ENCODE measurements at places on chromosomes 11 and 22.

- DNase-seq = peak; percentile 57
These were observed 14.2 kb upstream of the MUC6 start for GRCh38 chr11:1050581-1051355.

DNA sequence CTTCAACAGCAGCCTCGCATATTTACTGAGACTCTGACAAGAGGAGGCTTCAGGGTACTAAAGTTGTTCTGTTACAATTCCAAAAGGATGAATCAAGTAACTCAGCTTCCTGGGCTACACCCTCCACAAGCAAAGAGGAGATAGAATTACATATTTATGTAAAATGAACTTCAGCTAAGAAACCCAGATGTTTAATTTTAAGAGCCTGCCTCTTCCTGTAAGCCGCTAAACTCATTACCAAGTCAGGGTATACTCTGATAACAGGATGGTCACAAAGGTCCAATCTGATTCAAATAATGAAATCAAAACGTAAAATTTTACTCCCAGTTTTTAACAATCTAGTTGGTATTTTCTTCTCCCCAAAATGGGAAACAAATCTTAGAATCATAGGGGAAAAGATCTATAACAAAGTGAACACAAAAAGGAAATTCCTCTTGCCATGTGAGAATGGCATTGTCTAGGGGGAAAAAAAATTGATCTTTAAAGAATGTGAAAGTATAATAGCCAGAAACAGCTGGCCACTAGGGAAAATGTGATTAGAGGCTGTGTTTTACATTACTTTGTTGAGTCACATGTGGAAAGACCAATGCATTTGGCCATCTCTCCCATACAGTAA lies 30.9 kb downstream of the CHEK2 start:
- no peak for DNase-seq

DNA sequence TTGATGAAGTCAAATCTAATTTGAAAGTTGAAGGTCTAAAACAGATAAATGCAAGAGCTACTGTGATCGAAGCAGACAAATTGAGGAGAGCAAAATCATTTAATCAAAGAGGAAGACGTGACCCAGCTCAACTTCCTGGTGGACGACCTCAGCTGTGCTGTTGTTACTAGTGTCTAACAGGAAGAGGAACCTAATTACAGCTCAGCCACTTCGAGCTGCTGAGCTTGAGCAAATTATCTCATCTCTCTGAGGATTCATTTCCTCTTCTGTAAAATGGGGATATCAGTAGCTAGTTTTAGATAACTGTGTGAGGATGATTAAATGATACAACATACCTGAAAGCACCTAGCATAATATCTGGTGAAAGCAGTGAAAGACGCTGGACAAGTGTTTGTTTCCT lies 48.6 kb upstream of the OLFML1 start:
- DNase-seq = no peak

DNA sequence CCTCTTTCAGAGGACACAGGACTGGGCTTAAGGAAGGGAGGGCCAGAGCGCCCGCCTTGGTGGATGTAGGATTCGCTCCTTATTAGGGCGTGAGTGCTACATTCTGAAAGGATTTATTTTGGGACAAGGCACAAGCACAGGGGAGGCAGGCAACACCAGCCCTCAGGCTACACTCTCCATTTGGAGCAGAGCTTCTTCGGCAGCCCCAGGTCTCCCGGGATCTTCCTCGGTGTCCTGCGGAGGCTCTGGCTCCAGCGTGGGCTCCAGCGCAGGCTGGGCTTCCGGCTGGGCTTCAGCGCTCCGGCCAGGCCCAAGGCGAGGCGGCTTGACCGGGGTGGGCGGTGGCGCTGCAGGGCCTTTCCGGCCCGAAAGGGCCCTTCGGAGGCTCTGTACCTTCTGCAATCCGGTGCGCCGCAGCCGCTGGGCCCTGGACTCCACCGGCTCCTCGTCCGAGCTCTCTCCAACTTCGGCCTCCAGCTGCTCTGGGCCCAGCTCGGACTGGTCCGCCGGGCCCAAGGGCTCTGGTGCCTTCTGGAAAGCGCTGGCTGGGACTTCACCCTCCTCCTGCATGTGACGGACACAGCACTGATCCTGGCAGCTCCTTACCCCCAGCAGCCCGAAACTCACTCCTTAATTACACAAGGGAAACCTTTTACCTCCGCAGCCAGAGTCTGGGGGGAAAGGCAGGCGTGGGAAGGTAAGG lies 1.1 kb downstream of the CAVIN3 start:
- DNase-seq = no peak

DNA sequence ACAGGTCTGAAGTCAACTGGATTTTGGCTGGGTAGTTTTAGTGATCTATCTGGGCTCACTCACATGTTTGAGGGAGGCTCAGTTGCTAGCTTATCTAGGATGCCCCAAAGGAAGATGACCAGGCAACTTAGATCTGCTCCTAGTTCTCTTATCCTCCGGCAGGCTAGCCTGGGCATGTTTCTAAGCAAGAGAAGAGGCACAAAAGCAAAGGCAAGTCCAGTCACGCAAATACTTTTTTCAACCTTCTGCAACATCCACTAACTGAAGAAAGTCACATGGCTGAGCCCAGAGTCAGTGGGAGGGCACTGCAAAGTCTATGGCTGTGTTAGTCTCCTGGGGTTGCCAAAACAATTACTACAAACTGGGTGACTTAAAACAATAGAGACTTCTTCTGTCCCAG lies 32.9 kb upstream of the FSHB start:
- no peak for DNase-seq

DNA sequence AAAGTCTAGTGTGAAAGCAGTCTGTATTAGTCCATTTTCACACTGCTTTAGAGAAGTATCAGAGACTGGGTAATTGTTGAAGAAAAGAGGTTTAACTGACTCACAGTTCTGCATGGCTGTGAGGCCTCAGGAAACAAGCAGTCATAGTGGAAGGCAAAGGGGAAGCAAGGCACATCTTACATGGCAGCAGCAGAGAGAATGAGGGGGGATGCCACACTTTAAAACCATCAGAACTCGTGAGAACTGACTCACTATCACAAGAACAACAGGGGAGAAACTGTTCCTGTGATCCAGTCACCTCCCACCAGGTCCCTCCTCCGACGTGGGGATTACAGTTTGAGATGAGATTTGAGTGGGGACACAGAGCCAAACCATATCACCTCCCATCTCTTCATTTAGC lies 13.8 kb upstream of the TUBA8 start:
- DNase-seq = peak; percentile 27

GRCh38 chr11:32510039-32510438 lies 73.6 kb upstream of the EIF3M start:
- no peak for DNase-seq

DNA sequence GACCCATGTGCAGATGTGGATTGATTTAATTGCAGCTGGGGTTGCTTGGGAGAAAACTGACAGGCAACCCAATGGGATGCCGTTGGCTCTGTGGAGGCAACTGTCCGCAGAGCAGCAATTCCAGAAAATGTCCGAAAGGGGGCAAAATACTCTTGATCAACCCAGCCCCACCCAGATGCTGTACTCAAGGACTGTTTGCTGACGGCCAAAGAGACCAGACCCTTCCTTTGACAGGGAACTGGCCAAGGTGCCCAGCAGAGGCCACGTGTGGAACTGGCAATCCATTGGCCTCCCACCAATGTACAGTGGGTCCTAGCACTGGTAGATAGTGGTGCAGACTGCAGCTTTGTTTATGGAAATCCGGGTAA lies 29.7 kb upstream of the KCNA4 start:
- no peak for DNase-seq

DNA sequence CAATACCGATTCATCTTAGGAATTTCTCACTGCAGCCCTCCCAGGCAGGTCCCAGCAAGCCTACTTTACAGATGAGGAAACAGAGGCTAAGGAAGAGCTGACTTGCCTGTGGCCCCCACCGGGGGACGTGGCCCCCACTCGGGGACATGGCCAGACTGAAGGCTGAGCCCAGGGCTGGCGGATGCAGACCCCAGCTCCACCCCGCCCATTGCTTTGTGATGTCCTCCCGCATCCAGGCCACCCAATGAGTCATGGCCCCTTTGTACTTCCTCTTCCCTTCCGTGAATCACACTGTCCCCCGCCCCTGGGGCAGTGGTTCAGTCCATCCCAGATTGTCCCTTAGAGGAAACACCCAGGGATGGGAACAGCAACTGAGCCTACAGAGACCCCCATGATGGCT lies 116.0 kb upstream of the ANO1 start:
- DNase-seq = no peak

DNA sequence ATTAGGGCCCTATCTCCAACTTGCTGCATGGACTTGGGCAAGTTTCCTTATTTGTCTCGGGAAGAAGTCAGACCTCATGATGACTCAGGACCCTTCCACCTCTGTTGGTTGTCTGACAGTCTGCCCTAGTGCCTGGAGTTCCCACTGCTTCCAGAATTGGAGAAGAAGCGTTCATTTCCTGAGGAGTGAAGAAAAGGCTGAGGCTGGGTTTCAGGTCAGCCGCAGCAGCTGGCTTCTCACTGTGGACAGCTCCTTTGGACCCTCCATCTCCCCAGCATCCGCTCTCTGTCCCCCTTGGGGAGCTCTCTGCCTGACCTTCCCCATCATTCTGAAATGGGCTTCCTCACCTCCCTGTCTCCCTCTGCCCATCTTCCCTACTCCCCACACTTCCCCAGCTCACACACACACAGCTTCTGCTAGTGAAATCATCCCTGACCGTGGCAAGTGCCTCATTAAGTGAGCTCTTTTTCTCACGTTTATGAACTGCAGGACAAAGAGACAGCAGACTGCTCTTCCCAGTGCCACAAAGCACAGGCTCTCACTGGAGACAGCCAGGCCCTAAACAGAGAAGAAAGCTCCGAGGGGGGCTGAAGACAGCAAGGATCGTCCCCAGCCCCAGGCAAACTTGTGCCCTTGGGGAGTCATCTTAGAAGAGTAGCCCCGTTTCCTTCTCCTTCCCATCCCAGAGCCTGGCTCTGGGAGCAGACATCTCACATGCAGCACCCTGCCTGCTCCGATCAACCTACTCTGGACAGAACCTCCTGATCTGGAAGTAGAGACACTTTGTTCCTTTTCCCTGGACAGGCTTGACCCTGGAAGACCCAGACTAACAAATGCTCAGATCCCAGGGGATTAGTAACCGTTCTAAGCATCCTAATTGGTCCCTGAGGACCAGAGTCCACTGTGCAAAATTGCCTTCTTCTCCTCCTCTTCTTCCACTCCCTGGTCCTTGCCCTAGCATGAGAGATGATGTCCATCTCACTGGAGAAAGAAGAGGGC lies 157.9 kb downstream of the FEZ1 start:
- DNase-seq = no peak

GRCh38 chr22:20458530-20459151 lies 21.0 kb upstream of the SCARF2 start:
- DNase-seq = no peak

- DNase-seq = no peak
These were observed 179.8 kb downstream of the NAV2 start for GRCh38 chr11:19892387-19892786.

GRCh38 chr11:2269601-2270321 lies 627 bp downstream of the ASCL2 start:
- DNase-seq = peak; percentile 32

DNA sequence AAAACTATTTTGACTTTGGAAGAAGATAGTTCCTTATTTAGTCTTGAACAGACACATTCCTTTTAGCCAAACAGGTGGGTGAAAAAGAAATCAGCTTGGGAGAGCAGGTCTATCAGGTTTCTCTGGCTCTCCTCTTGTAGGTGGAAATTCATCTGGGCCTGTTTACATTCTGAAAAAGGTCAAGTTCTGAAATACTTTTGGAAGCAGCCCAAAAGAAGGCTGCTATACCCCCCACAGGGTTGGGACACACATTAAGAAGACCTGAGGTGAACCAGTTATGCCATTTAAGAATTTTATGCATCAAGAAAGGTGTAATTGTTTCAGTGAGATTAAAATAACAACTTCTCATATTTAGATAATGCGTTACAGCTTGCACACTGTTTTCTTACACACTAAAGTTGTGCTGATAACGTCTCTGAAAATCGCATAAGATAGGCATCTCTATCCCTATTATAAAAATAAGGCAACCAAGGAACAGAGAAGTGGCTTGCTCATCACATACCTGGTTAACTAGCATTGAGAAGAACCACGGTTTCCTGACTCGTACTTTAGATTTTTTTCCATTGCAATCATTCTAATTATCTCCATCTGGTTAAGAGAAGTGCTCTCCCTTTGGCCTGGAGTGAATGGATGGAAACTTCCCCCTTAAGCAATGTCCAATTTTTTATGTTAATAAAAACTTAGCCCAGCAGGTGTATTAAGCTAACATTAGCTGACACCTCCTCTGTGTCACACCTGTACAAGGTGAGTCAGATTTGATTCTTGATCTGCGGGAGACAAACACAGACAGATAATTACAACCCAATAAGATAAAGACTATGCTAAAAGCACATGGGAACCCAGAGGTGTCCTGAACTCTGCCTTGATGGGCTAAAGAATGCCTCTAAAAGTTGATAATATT lies 60.5 kb upstream of the UCP3 start:
- no peak for DNase-seq

DNA sequence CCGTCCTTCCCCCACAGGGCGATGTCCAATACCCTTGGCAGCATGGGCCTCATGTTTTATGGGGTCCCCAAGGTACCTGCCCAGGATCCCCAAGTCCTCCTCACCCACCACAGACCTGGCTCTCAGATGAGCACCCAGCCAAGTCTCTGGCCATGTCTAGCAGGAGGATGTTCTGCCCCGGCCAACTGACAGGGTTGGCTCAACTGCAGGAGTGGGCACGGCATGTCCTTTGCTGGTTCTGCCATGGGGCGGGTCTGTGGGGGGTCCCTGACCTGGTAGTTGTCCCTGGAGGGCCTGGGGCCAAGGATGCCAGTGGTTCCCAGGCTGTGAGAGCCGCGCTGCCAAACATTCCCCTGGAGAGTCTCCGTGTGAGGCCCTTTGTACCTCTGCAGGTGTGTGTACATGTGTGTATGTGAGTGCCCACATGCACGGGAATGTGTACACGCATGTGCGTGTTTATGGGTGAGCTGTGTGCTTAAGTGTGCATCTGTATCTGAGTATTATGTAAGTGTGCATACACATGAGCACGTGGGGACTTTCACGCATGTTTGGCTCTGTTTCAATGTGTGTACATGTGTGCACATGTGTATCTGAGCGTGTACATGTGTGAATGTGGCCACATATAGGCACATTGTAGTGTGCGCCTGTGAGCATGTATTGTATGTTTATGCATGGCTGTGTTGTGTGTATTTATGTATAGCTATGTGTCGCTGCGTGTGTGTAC lies 85.5 kb downstream of the KCNQ1 start:
- no peak for DNase-seq

- no peak for DNase-seq
These were observed 76.2 kb upstream of the GDPD4 start for GRCh38 chr11:77377734-77378133.

GRCh38 chr11:59957094-59957493 lies 6.7 kb upstream of the OOSP4A start:
- DNase-seq = no peak

DNA sequence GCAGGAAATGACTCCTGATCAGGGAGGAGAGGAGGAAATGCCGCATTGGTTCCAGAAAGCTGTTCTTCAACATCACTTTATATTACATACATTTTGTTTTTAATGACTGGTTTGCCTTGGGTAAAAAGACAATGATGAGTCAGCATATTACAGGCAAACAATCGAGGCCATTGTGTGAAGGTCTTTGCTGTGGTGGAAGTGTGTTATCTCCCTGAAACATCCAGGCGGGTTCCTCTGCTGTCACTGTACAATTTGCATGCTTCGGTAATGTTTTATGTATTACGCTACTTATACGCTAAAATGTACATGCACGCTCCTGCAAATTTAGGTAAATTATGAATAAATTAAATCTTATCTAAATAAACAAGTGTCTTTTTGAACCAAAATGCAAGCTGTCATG lies 161.1 kb downstream of the KIRREL3 start:
- DNase-seq = no peak

GRCh38 chr11:66417000-66417399 lies 3.8 kb upstream of the NPAS4 start:
- peak; percentile 35 for DNase-seq

GRCh38 chr11:58659910-58660570 lies 37.6 kb downstream of the CNTF start:
- DNase-seq = no peak
